Renal pelvis (tissue), 12 donors: ENCODE measurements at places on chromosomes 4 and X. TPM values are rescaled to one million over a fixed set of nuclear protein-coding genes. Genes with fewer than 3 reads are reported as not detected.

Gene VSIG1
- 0.85 TPM for polyA plus RNA-seq

Gene ATP2B3
- polyA plus RNA-seq, result 0.17 TPM

Gene RBM47
- polyA plus RNA-seq, result 93.9 TPM

Gene TIGD4
- polyA plus RNA-seq, result 1.5 TPM

Gene WAS
- 4.0 TPM for polyA plus RNA-seq

Gene USP17L15
- polyA plus RNA-seq, result not detected

Gene MMRN1
- 1.7 TPM for polyA plus RNA-seq

Gene KCNE5
- polyA plus RNA-seq, result 6.5 TPM

Gene GPR78
- 1.6 TPM for polyA plus RNA-seq

Gene AFF2
- polyA plus RNA-seq, result 4.2 TPM

Gene GALNTL6
- 1.4 TPM for polyA plus RNA-seq

Gene ZNF157
- polyA plus RNA-seq, result 1.1 TPM

Gene SHOX
- polyA plus RNA-seq, result 0.07 TPM

Gene CT47B1
- polyA plus RNA-seq, result not detected

Gene TRIM60
- polyA plus RNA-seq, result not detected

Gene RASL11B
- 38.9 TPM for polyA plus RNA-seq

Gene F9
- polyA plus RNA-seq, result not detected

Gene GPM6B
- polyA plus RNA-seq, result 19.2 TPM

DNA sequence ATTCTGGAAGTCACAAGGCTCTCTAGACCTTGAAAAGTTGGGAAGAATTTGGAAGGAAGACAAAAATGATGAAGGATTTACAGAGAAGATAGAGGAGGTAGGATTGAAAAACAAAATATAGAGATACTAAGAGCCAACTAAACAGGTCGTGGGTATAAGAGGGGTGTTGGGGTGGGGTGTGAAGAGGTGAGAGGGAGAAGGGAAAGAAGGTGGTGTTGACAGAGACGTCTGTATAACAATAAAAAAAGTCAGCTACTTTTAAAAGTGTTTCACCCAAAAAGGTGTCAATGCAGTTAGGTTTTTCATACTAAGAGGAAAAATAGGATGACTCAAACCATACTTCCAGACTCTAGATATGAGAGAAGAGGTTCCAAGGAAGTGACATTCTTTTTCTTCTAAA lies 33.0 kb upstream of the MAP3K15 start:
- no peak for DNase-seq

GRCh38 chr4:137626942-137627738 lies 94.8 kb upstream of the PCDH18 start:
- DNase-seq, result no peak

DNA sequence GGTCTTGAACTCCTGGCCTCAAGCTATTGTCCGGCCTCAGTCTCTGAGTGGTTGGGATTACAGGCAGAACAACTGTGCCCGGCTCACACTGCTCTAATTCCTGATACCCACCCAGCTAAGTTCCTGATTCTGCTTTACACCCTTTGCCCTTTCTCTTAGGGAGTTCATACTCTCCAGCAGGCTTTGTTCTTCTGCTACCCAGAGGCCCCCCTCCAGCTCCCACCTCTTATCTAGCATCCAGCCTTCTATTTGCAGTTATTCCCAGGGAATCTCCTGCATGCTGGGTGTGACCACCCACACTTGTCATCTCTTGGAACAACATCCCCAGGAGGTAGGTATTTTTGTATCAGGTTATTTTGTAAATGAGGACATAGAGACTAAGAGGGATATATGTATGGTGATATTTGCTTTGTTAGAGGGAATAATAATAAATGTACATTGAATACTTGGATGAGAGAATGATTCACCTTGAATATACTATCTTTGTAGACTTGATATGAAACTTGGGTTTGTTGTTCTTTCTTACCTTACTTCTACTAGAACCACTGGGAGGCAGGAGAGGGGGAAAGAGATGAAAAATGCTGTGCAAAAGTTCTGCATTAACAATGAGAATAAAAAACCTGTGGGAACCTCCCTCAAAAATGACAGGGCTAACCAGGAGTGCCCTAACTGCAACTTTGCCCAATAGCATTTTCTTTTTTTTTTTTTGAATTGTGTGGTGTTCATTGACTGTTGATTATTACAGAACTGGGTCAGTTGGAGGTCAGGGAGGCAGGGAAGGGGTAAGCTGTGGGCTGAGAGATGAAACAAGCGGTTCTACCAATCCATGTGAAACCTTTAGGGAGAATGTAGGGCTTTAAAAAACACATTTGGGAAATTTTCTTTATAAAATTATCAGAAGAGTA lies 157.4 kb downstream of the SPRY1 start:
- DNase-seq, result peak; percentile 39

- DNase-seq, result peak; percentile 46
Observed at GRCh38 chrX:17692709-17693346, 44.5 kb upstream of the SCML1 start.

- no peak for DNase-seq
Observed at GRCh38 chr4:142091691-142092182, 455.4 kb downstream of the IL15 start.

DNA sequence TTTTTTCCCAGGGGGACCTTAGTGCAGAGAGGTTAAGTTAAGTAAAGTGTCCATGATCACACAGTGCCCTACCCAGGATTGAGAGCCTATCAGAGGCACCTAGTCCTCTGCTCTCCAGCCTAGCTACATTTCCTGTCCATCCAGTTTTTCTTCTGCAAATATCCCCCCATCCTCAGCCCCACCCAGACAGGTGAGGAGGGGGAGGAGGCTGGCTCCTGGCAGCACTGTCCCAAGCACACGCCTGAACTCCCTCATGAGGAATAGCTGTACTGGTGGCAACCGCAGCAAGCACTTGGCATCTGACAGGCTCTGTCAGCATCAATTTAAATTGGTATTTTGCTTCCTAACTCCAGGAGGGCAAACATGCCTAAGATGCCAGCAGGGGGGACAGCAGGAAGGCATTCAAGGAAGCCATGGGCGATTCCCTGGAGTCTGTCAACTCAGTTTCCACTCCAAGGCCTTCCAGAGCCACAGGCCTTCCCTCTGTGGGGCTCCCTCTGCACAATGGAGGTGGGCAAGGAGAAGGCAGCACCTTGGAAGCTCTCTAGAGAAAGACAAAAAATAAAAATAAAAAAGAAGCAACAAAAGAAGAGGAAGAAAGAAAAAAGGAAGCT lies 6.4 kb upstream of the FRMPD3 start:
- no peak for DNase-seq

- no peak for DNase-seq
Observed at GRCh38 chrX:103356858-103357257, 552 bp downstream of the TCEAL9 start.

GRCh38 chr4:74202062-74202586 lies 44.2 kb downstream of the MTHFD2L start:
- DNase-seq, result peak; percentile 15

DNA sequence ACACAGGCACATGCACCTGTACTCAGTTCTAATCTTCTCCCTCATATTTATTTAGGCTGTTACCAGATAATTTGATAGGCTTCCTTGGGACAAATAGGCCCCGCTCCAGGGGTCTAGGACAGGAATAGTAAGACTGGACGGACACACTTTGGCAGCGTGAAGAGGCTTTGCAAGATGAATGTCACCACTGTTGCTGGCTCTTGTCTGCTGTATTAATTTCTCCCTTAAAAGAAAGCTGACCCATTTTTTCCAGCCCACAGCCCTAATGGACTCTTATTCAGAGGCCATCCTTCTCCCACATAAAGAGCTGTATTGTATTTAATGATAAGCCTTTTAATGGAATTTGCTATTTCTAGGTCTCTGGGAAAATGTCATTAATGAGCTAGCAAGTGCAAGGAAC lies 18.0 kb downstream of the FAM184B start:
- DNase-seq, result no peak

GRCh38 chr4:114217150-114217817 lies 237.8 kb upstream of the ARSJ start:
- no peak for DNase-seq

DNA sequence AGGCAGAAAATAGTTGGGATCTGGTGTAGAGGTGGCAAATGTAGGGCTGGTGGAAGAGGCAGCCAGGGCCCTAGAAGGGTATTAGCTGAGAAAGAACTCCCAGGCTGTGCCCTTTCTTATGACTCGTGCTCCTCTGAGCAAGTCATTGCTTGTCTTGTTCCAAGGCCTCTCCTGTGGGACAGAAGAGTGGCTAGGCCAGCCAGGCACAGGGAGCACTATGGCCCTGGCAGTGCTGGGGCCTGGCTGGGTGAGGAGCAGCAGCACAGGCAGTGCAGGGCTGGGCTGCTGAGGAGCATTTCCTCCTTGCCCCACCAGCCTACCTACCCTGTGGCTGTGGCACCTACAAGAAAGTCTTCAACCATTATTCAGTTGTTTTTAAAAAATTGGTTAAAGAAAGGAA lies 298.5 kb upstream of the NR3C2 start:
- no peak for DNase-seq

- DNase-seq, result no peak
Observed at GRCh38 chr4:159117968-159118367, 15.1 kb downstream of the RAPGEF2 start.

- no peak for DNase-seq
Observed at GRCh38 chr4:54120518-54120917, 20.6 kb downstream of the GSX2 start.

DNA sequence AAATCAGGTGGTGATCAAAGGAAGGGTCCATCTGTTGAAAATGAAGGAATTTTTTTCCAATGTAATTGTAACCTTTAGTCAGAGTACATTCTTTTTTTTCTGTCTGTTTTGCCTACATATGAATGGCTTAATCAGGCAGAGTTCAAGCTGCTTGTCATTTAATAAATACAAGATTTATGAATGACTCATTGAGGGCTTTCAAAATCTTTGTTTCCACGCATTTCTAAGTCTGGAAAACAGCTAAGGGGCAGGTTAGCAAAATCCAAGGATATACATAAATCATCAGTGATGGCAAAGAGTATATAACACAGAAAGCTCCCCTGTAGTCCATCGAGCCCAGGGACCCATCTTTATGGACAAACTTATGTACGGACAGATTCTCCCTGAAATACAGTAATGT lies 1.8 kb downstream of the CA5B start:
- DNase-seq, result no peak

GRCh38 chr4:166655705-166656104 lies 578.6 kb downstream of the SPOCK3 start:
- DNase-seq, result no peak

GRCh38 chr4:89493367-89493766 lies 185.8 kb upstream of the GPRIN3 start:
- DNase-seq, result no peak

DNA sequence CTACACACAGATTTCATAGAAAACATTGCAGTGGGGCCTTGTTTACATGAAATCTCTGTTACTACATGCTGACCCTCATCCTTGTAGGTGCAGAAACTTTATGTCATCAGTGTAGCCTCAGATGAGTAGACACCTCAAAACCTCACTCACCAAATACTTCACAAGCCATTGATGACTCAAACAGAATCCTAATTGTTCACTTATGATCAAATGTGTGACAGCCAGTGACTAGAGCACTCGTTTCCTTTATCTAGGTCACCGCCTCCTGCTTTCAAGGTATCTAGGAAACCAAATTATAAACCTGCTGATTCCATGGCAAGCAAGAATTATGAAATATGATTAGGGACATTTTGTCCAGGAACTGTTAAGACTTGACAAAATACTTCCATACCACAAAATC lies 255.8 kb upstream of the GPRIN3 start:
- DNase-seq, result no peak

- no peak for DNase-seq
Observed at GRCh38 chr4:76639288-76639687, 204.3 kb downstream of the SHROOM3 start.

DNA sequence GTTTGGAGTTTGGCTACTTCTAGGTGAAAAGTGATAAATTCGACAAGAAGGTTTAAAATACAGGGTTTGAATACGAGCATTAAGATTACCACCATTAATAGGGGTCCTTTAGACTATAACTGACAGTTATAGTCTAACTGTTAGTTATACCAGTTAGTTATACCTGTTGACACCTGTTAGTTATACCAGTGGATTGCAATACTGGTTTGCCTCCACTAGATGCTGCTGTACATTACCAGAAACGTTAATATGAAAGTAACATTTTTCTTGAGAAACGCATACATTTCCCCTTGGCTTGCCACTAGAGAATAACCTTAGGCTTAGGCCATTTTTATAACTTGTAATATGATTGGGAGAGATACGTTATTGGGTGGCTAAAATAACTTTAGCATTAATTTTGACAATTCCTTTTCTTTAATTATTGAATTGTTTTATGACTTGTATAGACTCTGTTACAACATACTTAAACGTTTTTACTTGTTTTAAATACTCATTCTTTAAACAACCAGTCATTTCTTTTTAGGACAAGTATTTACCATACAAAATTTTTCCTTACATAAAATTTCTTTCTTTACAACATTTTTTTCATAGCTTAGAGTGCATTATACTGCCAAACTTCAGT lies 911.2 kb downstream of the FSTL5 start:
- DNase-seq, result no peak

DNA sequence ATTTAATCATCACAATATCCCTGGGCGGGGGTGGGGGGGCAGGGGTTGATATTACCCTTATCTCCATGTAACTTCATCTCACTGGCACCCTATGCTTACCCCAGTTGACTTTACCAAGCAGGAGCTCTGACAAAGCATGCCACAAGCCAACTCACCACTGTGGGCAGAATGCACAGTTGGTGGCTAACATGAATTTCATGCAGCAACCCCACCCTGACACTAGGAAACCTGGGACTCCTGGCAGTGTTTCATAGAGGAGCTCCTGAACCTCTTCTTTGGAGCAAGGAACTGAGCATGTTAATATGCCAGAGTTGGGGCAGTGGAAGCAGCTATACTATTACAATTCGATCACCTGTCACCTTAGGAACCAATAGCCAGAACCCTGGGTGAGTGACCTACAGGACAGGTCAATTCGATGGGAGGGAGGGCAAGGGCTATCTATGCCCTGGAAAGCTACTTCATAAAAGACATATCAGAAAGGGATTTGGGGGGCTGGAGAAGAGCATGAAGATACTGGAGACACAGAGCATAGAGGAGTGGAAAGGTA lies 97.2 kb upstream of the ACSL4 start:
- no peak for DNase-seq

DNA sequence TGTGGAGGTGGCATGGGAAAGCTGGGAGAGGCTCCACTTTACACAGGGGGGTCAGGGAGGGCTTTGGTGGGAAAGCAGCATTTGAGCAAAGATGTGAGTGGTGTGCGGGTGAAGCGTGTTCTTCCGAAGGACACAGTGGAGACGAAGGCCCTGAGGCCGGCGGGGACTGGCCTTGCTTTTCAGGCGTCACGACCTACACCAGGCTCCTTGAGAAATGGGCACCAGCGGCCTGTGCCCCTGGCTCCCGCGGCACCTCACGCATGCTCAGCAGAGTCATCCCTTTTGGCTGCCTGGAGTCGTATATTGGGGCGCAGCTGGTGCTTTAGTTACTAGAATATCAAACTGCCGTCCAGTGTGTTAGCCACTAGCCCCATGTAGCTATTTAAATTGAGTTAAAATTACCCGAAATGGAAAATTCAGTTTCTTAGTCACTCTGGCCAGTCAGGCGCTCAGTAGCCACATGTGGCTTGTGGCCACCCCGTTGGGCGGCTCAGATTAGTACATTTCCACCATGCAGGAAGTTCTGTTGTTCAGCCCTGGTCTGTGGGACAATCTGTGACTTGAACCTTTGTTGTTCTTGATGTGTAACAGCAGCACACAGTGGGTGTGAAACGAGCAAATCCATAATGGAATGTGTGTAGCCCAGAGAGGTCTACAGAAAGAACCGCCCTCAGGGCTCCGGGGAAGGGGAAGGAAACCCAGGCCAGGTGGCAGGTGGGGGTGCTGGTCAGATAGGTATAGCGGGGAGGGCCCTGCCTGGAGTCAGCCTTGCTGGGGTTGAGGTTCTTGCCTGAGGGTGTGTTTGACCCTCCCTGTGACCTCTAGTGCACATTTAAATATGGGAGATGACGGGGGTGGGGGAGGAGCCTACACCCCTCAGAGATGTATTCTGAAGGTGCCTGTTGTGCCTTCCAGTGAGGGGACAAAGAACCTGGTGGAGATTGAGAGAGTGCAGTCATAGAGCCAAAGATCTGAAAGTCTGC lies 30.4 kb downstream of the TBC1D14 start:
- no peak for DNase-seq
